Activated CD4-positive, alpha-beta T cell treated with anti-CD3 and anti-CD28 coated beads, Interleukin-2, amount 50 U/mL, for 24 hours (primary cell): ENCODE measurements at places on chromosomes 1 and 21.

- DNase-seq: no peak
Observed at GRCh38 chr1:70205071-70205433, 327 bp downstream of the LRRC40 start.

GRCh38 chr1:235088907-235089306, 39.7 kb downstream of the TOMM20 start:
- DNase-seq: no peak

- DNase-seq: no peak
Observed at GRCh38 chr1:234997201-234997895, 131.3 kb downstream of the TOMM20 start.

DNA sequence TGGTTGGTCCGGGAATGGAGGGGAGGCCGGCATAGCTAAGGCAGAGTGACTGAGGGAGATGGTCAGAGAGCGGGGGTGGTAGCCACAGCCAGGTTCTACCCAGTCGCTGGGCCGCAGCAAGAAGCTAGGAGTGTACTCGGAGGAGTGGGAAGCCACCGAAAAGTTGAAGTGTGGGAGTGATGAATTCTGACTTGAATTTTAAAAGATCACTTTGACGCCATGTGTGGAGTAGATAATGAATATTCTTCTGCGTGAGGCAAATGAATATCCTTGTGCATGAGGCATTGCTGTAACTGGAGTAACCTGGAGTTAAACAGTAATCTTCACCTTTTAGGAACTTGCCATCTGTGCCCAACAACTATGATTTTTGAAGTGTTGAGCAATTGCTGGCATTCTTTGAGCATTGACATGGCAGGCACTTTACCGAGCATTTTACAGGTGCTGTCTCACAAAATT, 6.9 kb downstream of the CTPS1 start:
- DNase-seq: no peak

- no peak for DNase-seq
Observed at GRCh38 chr1:109979489-109980091, 5.0 kb upstream of the AHCYL1 start.

- no peak for DNase-seq
Observed at GRCh38 chr1:233217832-233218231, 77.7 kb downstream of the PCNX2 start.

DNA sequence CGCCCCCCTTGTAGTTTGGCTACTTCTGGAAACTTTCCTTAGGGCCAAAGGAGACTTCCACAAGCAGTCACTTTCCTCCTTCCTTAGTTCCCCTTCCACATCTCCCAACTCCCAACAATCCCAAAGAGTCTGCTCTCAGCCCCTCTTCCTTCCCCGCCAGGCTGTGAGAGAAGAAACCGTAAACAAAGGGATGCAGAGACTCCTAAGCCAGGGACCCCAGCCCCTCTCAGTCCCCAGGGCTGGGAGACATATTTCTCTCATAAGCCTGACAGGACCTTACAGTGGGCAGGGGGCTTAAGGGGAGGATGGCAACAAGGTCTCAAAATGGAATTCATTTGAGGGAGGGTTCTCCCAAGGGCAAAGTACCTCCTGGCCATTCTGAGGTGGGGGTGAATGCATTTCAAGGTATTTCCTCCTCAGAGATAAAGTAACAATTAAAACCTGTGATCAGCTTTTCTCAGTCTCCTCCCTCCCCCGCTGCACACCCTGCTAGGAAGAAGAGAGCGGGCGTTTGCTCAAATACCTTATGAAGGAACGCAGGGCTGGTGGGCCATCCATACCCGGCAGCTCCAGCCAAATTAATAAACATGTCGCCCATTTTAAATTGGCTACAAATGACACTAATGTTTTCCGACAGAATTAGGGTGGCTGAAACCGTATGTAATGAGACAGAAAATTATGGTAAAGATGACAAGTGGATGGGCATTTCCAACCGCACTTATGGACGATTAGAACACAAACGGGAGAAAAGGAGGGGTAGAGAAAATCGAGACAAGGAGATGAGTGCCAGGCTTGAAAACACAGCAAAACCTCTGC, 4.0 kb downstream of the BARHL2 start:
- DNase-seq: no peak

DNA sequence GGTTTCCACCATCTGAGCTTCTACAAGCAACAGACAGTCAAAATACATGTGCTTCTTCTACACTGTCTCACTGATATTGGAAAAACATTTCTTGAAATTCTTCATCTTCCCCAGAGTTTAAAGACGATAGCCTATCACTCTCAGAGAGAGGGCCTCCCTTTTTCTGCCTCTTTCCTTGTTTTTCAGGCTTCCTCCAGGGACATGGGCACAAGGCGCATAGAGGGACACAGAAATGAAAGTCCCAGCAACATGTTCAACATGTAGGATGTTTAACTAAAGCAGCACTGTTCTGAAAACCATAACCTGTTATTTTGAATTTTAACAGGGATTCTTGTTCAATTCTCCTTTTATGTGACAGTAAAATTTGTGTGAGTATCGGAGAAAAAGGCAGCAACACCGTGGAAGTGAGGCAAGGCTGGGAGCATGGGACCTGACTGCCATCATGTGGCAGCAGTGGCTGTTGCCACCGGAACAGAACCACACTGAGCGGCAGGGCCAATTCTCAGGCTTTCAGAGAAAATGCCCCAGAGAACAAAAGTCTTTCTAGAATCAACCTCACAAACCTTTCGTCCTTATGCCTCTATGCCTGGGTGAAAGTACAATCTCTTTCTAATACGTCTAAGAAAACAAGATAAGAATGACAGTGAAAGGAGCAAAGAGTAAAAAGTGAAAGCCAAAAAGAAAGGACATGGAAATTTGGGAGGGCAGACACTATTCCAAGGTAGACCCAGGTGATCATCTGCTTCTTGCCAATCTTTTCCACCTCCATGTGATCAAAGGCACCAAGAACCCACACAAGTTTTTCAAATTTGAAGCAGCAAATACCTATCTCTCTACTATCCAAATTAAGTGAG, 54.5 kb downstream of the PCNX2 start:
- no peak for DNase-seq

GRCh38 chr1:37474697-37475379, 458 bp downstream of the ZC3H12A start:
- no peak for DNase-seq

DNA sequence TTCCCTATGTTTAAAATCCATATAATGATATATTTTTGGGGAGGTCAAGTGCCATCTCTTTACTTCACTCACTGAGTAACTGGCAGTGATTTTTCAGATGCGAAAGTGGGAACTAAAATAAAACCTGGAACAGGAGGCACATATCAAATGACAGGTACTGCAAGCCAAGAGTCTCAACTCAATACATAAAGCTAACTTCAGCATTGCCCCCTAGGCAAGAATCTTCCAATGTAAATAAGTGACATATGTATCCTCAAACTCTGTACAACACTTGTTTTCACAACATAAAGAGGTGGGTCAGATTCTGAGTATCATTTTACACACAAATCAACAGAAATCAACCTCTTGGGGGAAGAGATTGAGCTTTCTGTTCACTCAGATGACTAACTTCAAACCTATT, 18.1 kb downstream of the DCAF8 start:
- no peak for DNase-seq

DNA sequence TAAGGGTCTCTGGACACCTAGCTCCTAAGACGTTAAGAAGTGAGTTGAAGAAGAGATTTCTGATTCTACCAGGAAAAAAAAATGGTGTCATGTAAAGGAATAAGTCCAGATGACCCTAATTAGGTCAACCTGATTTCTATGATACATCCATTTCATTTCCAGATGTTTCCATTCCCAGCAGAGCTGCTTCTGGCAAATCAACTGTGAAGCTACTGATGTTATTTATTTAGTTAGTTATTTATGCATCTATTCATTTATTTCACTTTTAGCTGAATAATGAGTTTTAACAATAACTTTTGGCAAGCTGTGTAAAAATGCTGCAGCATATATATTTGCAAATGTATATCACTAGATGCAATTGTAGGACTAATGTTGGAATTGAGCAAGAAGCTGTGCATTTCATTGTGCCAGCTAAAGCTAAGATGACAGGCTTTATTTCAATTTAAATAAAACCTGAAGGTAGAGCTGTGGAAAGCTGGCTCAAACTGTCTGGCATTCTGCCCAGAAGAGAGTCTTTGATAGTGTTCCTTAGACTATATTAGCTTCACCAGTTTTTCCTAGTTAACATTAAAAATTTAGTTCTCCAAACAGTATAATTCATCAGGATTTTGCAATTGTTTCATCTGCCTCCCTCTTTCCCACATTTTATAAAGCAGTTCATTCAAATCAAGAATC, 1164.4 kb upstream of the ADGRL4 start:
- no peak for DNase-seq

DNA sequence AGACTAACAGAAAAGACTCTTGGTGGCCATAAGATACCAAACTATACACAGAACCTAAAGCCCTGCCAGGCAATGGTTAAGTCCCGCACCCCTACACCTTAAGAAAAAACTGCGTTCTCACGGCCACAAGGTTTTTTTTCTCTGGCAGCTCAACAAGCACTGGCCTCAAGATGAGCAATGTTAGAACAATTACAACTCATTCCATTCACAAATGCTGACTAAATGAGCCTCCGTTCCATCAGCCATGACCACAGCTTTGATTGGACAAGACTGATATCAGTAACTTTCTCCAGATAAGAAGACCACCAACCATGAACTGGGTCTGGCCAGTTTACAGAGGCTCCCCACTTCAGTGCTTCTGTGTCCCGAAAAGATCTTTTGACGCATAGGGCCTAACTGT, 31.9 kb downstream of the SEC16B start:
- no peak for DNase-seq

- no peak for DNase-seq
Observed at GRCh38 chr1:220789532-220790147, 2.9 kb downstream of the MTARC1 start.

- no peak for DNase-seq
Observed at GRCh38 chr1:73772941-73773340, 425.0 kb downstream of the LRRIQ3 start.

- DNase-seq: no peak
Observed at GRCh38 chr1:40014812-40015594, 25.5 kb upstream of the CAP1 start.

DNA sequence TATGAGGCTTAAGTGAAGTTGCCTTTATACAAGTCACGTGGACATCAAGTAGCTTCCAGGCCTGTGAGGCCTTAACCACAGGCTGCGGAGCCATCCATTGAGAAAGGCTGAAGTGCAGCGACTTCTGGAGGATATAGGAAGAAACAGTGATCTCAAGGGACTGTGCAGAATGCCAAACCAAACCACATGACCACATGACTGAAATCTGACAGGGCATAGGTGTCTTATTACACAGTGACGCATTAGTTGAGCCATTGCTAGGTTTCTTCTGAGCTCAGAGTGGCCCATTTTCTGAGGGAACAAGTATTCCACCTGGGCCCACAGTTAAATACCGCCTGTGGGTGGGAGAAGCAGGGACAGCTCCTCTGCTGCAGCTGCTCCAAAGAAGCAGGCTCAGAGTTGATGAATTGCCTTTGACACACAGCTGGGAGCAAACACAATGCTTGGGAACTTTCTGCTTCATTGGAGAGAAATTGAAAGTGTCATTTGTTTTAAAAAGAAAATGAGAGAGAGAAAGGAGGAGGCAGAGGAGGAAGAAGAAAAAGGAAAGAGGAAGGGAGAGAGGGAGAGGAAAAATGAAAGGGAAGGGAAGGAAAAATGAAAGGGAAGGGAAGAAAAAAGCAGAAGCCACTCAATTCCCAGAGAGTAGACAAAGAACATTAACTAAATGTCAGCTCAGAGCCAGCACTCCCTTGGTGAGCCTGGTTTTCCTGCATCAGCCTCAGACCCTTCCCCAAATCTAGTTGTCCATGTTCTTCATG, 94.4 kb downstream of the COLGALT2 start:
- no peak for DNase-seq

DNA sequence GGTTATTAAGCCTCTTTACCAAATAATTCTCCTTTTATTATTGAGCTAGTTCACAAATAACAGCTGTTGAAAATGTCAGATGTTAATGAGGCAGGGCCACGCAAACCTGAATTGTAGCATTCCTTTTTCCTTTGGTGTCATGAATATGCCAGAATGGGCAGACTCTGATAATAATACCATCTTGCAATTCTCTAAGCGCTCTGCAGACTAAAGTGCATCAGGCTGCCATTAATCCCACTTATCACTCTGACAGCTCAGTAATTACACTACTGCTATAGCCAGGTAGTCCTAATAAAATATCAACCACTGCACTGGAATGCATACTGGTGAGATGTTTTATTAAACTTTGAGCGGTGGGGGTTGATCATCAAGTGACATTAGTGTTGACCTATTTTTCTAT, 177.7 kb downstream of the DPYD start:
- no peak for DNase-seq

DNA sequence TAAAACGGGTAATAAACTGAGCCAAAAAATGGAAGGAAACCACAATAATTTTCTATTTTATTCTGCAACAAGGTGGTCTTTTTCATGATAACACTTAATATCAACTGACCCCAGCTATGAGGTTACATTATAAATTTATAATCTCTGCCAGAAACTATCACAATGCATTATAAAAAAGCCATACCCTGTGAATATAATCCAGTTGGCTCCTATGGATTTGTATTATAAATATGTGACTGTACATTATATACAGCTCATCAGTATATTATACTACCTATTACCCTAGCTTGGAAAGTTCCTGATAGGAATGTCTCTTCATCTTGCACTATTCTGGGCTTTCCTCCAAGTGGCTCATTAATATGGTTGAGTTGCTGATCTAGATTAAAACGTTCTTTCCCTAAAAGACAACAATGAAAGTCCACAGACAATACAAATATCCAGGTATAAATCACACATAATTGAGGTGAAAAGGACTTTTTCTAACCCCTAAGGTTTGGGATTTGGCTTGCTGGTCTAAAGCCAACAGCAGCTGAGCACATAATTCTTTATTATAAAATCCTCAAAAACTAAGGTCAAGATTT, 487.7 kb downstream of the TTLL7 start:
- DNase-seq: no peak

GRCh38 chr1:157105988-157106812, 6.6 kb upstream of the ETV3L start:
- DNase-seq: no peak

GRCh38 chr1:47585141-47585902, 147.5 kb downstream of the FOXD2 start:
- DNase-seq: no peak

DNA sequence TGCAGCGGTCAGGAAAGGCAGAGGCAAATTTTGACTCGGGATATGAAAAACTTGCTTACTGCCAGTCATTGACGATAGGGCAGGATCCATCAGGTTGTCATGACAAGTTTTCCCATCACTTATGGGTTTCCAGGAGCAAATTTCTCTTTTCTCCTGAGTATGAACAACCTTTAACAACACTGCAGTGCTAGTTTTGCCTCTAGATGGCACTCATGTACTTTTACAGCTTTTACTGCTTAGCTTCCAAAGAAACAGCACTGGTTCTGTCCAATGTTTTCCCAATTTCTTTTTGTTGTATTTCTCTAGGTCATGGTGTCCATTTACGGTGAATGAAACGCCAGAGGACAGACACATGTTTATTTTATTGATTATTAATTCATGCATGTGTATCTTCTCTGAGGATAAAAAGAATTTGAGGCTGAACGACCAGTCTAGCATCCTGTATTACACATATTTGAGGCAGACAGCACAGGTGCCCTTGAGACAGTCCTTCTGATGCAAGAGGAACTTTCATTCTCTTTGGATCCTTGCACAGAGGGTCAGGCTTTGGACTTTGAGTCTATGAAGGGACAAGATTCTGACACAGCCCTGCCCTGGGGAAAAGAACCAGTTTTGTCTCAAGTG, 112.3 kb upstream of the TRABD2B start:
- DNase-seq: no peak

GRCh38 chr1:205672970-205673369, 7.3 kb downstream of the SLC45A3 start:
- no peak for DNase-seq

- no peak for DNase-seq
Observed at GRCh38 chr1:154502066-154502743, at the start of the genes SHE and TDRD10. SHE (minus strand) TSS chr1:154502412; CDS start chr1:154502026, 386 bp downstream. TDRD10 (plus strand) TSS chr1:154502219; CDS start chr1:154506904, 4,685 bp downstream.
